NCI-H226 (cell line): ENCODE measurements at places on chromosomes 2 and 18.

GRCh38 chr2:20067992-20068584, 16.7 kb upstream of the LAPTM4A start:
- peak; percentile 93 for DNase-seq

- DNase-seq: no peak
These were observed 277.7 kb upstream of the FBXO11 start for GRCh38 chr2:48183991-48184390.

DNA sequence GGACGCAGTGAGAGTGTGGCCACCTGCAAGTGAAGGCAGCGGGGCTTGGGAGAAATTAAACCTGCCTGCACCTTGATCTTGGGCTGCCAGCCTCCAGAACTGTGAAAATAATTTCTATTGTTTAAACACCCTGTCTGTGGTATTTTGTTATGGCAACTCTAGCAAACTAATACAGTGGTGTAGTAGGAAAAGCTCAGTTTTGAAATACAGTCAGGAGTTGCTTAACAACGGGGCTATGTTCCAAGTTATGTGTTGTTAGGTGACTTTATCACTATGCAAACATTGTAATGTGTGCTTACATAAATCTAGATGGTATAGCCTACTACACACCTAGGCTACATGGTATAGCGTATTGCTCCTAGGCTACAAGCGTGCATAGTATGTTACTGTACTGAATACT, 93.4 kb upstream of the FN1 start:
- peak; percentile 35 for DNase-seq

DNA sequence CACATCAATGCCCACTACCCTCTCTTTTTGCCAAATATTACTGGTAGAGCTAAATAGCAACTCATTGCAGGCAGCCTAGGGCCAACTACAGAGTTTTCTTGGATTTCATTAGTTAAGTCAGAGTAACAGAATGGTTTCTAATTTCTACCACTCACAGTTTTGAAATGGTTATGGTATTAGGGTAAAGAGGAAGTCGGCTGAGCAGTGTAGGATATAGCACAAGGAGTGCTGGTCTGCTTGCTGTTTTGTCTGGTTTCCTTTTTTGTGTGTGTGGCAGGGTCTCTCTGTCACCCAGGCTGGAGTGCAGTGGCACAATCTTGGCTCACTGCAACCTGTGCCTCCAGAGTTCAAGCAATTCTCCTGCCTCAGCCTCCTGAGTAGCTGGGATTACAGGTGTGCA, 289.2 kb upstream of the CCDC68 start:
- no peak for DNase-seq

DNA sequence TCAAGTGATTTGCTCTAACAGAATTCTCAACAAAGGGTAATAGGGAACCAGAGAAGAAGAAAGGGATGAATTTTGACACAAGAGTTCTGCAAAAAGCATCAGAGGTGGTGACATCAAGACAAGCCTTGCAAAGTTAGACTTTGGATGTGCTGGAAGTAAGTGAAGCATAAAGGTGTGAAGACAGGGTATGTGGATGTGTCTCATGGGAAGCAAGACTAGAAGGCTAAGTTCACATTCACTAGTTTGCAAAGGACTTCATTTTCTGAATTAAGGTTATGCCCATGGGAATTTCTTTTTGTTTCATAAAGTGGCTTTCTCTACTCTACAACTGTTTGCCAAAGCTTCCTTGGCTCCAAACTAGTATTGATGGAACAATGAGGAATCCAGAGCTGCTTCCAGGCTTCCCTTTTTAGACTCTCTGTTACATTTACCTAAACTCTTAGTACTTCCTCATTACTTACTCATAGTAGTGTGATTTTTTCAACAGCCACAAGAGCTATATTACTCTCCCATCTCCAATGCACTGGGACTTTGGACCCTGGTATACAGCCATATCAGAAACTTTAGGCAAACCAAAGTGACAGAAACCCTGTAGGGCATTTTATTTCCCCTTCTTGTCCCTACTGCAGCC, 21.1 kb upstream of the IHH start:
- no peak for DNase-seq

- no peak for DNase-seq
These were observed 99.8 kb downstream of the COPS8 start for GRCh38 chr2:237185553-237185925.

GRCh38 chr18:10771053-10771709, 245.4 kb downstream of the NAPG start:
- peak; percentile 20 for DNase-seq

DNA sequence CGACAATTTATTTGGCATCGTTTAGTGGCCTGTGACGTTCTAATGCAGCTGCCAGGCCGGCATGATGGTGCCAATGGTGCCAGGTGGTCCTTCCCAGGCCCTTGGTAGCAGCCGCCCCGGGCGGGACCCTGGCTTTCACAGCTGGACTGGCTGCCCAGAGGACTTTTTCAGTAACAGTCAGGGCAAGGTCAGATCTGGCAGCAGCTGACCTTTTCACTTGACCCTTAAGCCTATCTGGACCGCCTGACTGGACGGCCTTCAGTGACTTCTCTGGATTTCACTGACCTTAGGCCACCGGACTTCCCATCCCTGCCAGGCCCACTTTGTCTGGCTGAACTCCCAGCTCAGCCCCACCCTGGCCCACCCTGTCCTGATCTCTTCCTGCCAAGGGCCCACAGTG, 15.9 kb downstream of the TRIB2 start:
- no peak for DNase-seq
